T-helper 22 cell (primary cell): ENCODE measurements at places on chromosomes 6 and 20.

DNA sequence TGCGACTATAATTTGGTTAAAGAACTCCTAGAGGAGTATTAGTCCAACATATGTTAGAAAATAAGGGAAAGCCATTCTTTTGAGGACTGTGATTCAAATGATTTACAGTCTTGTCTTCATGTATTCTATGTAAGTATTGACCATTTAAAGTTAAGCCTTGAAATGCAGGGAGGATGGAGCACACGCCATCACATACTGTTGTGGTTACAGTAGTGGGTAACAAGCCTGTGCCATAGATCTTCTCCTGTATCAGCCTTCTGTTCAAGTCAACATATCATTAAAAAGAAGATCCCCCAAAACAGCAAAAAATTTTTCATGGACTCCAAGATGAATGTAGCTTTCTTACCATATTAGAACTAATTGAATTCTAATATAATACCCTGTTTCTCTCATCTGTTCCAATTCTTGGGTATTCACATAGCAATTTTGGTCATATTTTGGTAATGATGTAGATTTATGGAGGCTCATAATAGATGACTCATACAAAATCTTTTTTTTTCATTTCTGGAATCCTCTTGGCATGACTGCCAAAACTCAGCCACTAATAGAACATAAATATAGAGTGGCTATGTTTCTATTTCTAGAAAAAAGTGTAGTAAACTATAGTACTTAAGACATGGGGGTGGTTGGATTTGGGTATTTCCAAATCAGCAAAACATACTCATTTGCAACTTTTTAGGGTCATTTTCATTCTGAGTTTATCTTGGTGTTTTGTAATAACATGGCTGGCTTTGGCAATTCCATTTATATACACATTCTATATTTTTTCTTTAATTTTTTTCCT lies 413.5 kb downstream of the BCKDHB start:
- no peak for DNase-seq

GRCh38 chr6:24926192-24926591 lies 9.6 kb downstream of the RIPOR2 start:
- DNase-seq: no peak

GRCh38 chr6:50653253-50653652 lies 60.1 kb upstream of the TFAP2D start:
- DNase-seq: no peak

- no peak for DNase-seq
Measured at GRCh38 chr6:165973473-165973872, 194.2 kb downstream of the TBXT start.

DNA sequence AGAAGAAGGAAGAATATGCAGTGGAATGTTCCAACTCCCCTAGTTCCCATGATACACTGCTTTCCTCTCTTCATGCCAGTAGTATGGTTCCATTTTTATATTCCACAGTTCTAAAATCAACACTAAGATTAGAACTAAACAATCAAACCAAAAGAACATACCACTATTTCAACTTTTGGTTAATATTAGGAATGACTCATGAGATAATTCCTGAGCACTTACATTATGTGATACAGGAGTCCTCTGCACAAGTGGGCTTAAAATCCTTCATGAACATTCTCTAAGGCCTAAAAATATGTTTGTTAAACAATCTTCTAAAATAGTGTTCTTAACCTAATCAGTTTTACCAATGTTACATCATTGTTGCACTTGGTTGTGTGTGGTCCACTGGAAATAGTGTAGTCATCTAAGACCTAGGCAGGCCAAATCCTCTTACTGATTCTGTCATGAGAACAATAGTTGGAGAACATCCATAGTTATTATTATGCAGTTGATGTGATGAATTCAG lies 30.3 kb upstream of the RCAN2 start:
- no peak for DNase-seq

DNA sequence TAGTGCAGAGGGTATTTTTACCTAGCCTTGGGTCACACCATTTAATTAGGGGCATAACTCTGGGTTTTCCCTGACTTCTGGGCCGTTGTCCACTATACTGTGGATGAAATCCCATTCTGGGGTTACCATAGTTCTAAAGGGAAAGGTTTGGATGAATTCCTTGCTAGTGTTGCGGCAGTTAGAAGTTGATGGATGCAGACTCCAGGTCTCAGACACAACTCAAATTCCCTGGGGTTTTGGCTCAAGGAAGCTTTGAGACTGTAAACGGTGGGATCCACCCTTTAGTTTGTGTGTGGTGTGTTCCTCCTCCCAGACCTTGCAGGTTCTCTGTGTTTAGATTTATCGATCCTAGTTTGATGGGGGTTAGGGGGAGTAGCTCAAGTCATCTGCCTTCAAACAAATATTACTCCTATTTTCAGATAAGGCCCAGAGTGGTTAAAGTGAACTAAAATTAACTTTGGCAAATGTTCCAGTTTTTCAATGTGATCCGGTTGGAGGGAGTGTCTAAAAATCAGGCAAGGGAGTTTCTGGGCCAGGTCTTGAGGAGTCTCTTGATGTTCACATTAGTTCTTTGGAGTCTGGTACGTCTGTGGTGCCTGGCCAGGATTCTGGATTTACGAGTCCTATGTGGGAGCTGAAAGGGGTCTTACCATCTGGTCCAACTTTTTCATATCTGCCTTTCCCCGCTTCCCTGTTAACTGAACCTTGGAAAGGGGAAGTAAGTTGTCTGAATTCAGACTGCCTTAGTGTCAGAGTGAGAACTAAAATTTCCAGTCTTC lies 1.5 kb downstream of the RALY start:
- no peak for DNase-seq

- DNase-seq: peak; percentile 4
Measured at GRCh38 chr20:49712996-49713752, 504 bp downstream of the B4GALT5 start.

- DNase-seq: peak; percentile 43
Measured at GRCh38 chr20:46022411-46023147, 6.4 kb upstream of the SLC12A5 start.

- no peak for DNase-seq
Measured at GRCh38 chr20:23132293-23132929, 46.3 kb upstream of the CD93 start.

DNA sequence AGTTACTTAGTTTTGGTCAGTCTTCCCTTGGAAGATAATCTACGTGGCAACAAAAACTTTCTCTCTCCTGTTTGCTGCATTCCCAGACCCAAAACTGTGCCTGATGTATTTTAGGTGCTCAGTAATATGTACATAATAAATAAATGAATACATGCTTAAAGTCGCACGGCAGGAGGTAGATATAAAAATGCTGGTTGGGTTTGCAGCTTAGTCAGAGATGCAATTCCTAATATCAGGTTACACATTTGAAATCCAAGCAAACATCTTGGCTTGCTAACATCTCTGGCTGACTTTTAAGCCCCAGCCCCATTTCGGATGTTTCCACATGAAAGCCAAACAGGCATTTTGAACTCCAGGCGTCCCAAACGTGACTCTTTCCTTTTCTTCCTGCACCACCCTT lies 91.0 kb downstream of the KCNQ5 start:
- no peak for DNase-seq

DNA sequence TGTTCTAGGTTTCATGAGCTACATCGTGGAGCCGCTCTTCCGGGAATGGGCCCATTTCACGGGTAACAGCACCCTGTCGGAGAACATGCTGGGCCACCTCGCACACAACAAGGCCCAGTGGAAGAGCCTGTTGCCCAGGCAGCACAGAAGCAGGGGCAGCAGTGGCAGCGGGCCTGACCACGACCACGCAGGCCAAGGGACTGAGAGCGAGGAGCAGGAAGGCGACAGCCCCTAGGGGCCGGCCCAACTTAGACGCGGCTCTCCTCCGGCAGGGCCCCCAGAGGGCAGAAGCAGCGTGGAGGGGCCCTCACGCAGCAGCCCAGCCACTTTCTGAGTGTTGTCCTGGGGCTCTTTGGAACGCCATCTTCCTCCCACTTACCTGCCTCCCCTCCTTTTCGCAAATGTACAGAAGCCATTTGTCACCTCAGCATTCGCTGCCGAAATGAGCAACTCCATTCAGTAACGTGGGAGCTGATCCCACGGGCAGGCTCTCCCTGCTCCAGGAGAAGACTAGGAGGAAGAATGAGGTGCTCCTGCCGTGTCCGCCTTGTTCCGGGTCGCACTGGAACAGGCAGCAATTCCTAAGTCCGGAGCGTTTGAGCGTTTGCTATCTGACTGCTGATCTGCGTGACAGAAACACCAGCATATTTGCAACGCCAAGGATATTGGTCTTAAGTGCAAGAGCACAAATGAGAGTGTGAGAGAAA lies 58.4 kb downstream of the MTFR2 start:
- no peak for DNase-seq

DNA sequence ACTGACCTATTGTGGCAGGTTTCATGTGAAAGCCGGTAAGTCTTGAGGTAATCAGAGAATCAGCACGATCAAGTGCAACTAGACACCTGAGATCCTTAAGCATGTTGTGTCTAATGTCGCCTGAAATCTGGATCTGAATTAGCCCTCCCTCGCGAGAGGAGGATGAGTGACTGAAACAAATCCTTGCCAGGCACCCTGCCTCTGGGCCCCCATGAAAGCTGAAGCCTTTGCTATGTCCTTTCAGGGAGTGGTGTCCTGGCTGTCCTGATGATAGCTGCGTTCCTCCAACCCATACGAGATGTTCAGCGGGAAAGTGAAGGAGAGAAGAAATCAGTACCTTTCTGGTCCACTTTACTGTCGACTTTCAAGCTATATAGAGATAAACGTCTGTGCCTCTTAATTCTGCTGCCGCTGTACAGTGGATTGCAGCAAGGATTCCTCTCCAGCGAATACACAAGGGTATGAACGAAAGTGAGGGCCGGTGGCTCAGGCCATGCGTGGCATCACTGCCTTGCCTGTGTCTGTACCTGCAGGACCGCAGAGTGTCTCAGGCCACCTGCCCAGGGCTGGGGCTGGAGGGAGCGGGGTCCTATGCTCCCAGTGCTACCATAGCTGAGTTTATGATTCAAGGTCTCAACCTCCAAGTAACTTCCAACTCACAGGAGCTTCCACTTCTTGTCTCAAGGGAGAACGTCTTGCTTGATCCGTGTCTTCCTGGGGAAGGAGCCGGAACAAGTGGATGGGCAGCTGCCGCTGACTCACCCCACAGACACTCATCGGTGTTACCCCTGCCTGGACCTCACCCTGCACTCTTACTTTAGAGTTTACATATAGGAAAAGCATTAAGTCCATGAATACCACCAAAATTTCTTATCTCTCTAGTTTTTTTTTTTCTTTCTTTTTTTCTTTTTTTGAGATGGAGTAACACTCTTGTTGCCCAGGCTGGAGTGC lies 12.8 kb downstream of the UNC93A start:
- DNase-seq: no peak

DNA sequence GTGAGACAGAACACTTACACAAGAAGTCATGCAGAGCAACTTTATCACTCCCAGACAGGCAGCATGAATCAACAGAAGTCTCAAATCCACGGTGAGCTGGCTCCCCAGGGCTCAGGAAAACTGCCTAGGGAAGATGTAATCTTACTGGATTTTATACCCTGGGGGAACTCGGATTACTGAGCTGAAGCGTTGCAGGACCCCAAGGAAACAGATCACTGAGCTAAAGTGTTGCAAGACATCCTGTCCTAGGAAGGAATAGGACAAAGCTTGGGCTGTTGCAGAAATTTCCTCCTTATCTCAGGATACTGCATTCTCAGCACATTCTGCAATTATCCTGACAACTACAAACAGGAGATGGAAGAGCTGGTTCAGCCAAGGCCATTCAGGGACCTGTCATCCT lies 224.8 kb downstream of the TFAP2A start:
- DNase-seq: no peak

DNA sequence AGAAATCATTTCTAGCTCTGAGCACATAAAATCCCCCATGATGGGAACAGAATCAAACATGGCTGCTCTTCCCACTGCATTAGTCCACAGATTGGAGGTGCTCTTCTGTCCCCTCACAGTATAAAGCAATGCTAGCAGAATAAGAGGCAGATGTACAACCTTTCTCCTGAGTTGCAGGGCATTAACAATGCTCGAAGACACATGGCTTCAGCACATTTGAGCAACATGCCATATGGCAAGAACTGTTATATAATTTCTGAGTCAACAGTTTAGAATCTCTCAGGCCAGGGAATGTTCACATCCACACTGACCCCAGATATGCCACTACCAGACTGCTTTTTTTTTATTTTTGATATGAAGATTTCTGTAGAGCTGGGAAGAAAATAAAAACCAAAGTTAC lies 119.6 kb downstream of the KIF13A start:
- DNase-seq: no peak

- DNase-seq: no peak
Measured at GRCh38 chr6:30829639-30830255, 54.6 kb upstream of the DDR1 start.

- DNase-seq: no peak
Measured at GRCh38 chr20:3222635-3223600, 13.6 kb downstream of the ITPA start.

GRCh38 chr6:25585225-25585624 lies 66.8 kb upstream of the SCGN start:
- DNase-seq: no peak

DNA sequence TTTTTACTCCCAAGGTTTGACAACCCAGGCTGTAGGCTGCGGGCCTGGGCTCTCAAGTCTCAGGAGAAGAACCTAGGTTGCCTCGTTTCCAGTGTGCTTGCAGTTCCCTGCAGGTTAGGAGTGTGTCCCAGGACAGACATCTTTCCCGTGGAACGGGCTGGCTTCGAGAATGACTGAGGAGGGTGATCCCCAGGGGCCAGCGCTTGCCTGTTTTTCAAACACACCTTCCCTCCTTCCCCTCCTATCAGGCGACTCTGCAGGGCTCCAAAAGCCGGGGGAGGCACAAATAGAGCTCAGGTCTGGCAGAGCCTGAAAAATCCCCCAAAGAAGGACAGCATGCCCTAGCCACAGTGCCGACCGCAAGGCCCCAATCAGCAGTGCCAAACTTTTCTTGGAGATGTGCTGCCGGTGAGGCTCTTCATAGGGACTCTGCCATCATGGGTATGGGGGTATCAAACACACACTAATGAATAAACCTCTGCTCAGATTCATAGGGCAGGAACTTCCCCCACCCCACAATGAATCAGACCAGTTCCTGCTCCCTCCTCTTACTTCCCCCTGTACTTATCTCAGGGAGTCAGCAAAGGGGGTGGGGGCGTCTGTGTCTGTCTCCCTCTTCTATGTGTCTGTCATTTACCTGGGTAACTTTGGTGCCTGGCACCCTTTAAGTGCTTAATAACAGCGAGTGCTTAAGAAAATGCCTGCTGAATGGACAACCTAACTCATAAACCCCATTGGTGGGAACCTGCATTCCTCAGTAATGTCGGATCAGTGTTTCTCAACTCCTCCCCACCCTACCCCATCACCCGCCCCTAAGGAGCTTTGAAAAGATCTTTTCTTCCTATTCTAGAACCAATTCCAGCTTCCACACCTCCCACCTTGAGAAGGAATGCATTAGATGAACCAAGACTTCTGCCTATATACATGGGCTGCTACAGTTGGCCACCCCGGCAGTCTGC lies 1.6 kb downstream of the KCNG1 start:
- DNase-seq: no peak

GRCh38 chr6:11224966-11225463 lies 7.5 kb downstream of the NEDD9 start:
- DNase-seq: no peak

GRCh38 chr6:57283911-57284455 lies 33.4 kb upstream of the PRIM2 start:
- no peak for DNase-seq

- no peak for DNase-seq
Measured at GRCh38 chr20:47815416-47815806, 30.1 kb upstream of the SULF2 start.
